ENCODE measurements at places on chromosomes 2 and 18.
A peak's percentile ranks its signal among the peaks of the same experiment; 100 is the strongest.

- DNase-seq: no peak
Observed at GRCh38 chr18:3132700-3133099, 87.1 kb downstream of the MYOM1 start.

DNA sequence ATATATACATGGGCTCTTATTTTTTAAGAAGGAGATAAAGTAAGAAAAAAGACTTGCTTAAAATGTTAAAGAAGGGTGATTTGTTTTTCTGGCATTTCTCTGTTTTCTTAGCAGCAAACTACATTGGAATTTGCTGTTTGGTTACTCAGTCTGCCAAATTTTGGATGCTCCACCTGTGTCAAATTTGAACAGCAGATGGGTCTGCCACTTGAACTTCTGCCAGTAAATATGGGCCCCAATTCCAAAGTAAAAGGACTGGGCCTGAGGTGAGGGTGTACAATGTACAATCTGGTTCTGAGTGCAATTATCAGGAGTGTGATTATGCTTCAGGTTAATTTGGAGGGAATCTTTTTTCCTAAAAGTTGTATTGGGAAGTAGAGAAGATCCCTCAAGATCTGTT, 794.5 kb downstream of the DSC3 start:
- DNase-seq: no peak

DNA sequence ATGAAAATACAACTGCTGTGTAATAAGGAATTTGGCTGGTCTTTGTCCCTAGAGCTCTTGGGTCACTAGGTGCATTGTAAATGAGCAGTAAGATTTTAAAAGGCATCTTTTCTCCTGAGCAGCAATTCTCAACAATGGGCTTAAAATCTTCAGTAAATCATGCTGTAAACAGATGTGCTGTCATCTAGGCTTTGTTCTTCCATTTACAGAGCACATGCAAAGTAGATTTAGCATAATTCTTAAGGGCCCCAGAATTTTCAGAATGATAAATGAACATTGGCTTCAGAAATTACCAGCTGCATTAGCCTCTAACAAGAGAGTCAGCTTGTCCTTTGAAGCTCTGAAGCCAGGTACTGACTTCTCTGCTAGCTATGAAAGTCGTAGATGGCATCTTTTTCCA, 26.8 kb upstream of the SCRN3 start:
- DNase-seq: no peak

DNA sequence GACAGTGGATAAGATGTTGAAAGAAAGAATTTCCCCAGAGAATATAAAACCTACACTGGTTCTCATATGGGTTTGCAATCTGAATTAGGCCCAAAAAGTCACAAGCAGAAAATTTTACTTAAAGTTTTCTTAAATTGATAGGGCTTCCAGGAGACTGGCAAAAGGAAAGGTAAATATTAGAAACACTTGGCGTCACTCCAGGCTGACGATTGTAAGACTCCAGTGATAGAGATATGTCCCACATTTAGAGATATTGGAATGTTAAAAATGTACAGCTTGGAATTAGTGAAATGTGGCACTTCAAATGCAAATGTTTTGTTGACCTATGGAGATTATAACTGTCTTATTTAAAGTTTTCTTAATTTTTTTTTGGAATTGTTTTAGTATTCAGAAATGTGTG, 14.0 kb downstream of the YIPF4 start:
- no peak for DNase-seq

DNA sequence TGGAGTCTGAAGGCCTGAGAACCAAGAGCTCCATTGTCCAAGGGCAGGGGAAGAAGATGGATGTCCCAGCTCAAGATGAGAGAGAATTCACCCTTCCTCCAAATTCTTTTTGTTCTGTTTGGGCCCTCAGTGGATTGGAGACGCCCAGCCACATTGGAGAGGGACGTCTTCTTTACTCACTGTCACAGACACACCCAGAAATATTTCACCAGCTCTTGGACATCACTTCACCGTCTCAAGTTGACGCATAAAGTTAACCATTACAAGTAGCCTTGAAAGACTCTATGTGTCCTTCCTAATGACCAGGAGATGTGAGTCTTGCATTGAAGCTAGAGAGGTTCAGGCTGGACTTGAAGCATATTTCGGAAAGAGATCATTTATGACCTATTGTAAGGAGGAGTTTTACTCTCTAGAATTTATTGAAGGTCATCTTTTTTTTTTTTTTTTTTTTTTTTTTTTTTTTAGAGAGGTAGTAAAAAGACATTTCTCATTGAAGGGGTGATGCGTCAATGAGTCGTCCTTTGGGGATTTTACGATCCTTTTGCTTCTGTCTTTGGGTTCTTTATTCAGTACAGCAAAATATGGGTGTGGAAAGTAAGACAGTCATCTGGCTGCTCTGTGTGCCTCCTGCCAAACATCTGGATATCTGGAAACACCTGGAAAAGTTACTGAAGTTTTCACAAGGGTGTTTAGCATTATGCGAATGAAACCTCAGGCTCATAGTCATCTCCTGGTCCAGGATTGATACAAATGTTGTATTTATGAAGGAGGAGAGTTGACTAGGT, 118.1 kb downstream of the PRPF40A start:
- peak; percentile 15 for DNase-seq

DNA sequence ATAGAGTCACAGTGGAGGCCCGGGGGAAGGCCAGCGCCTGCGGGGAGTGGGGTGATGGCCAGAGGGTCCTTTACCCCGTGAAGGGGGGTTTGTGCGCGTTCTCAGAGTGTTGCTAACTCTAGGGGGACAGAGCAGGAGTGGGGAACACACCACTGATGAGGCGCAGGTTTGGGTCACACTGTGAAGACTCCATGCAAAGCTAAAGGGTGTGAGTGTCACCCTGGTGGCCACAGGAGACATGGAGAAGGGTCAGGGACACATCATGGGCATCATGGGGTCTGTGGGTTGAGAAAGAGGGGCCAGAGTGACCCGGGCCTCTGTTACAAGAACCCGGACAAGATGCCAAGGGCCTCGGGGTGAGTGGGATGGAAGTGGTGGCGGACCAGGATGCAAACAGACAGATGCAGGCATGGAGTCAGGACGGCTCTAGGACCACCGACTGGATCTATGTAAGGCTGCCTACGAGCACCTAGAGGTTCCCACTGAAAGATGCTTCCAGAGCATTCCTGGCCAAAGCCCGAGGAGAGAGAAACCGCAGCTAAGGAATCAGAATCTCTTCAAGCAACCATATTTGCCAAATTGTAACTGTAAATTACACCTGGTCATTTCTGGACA, 84.3 kb downstream of the PXDN start:
- no peak for DNase-seq

DNA sequence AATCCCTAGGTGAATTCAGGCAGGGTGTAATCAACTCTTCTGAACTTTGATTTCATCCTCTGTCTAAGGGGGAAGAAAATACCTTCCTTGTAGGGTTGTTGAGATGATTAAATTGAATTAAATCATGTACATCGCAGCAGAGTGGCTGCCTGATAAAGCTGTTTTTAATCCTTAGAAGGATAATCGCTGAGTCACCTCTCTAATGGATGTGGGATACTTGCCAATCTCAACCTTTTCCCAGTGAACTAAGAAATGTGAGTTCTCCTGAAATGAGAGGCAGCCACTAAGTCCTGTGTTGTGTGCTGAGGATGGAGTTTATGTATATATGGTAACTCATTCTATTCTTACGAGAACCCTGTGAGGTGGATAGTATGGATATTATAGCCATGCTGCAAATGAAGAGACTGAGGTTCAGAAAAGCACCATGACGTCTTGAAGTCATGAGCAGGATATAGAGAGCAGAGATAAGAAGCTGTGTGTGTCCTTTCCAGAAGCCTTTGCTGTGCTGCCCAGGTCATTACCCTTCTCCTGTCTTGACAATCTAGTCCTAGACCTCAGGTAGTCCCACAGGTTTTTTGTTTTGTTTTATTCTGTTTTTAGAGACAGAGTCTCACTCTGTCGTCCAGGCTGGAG, 93.3 kb downstream of the HNRNPLL start:
- DNase-seq: peak; percentile 67

DNA sequence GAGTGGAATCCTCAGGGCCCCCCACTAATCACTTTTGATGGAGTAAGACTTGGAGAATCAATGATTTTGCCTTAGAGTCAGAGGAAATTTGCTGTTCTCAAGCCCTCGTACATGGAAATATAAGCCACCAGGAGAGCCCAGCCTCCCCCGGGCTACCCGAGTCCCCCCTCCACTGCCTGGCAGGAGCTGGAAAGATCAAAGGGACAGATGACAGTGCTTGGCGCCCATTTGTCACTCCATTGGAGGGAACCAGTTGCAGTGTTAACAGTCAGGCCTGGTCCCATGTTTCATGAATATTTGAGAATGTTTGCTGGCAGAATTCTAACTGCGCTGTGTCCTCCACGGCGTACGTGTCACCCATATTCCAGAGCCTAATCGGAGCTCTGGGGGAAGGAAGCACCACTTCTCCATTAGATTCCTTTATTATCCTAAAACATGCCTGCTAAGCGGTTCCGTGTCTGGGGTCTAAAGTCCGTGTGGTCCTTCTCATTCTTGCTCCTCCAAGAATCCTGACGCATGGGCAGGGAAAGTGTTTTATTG, 202.4 kb downstream of the KLHL29 start:
- no peak for DNase-seq

- DNase-seq: peak; percentile 87
Observed at GRCh38 chr2:111659361-111660333, 224.3 kb downstream of the ANAPC1 start.

- no peak for DNase-seq
Observed at GRCh38 chr2:236365258-236366048, 101.2 kb upstream of the ASB18 start.

GRCh38 chr2:172736424-172737174, 954 bp downstream of the RAPGEF4 start:
- DNase-seq: no peak

DNA sequence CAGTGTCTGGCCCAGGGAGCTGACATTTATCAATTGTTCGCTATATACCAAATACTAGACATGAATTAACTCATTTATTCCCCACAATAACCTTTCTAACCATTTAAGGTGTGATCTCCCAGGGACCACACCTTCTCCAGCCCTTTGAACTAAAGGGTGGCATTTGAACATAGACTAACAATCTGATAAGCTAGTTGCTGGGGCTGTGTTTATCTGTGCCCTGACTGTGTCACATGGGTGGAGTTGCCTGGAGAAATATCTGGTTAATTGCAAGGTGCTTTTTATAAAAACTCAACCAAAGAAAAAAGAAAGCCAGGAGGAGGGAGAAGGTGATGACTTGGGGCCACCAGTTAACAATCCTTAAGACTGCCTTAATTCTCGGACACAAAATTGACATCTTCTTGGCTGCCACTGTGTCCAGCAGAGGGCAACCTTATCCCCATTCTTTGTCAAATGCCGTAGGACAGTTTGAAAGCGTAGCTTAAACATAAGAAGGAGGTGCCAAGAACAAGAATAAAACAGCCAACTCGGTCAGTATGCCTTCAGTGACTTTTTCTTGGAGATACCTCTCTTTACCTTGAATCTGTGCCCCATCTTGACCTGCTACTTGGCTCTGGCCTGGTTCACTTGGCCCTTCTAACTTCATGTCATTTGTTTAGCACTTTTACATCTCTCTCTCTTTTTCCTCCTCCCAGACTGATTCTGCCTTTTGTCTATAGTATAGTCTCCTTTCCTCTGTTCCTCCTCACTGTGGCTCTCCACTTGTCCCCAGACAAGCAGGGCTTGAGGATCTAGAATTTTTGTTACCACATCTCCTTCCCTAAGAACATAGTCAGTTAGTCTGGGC, 183.4 kb downstream of the MYO3B start:
- peak; percentile 60 for DNase-seq

- DNase-seq: peak; percentile 88
Observed at GRCh38 chr2:36530178-36530982, 67.6 kb downstream of the FEZ2 start.

GRCh38 chr2:108492364-108492763, 41.9 kb upstream of the LIMS1 start:
- DNase-seq: peak; percentile 82

DNA sequence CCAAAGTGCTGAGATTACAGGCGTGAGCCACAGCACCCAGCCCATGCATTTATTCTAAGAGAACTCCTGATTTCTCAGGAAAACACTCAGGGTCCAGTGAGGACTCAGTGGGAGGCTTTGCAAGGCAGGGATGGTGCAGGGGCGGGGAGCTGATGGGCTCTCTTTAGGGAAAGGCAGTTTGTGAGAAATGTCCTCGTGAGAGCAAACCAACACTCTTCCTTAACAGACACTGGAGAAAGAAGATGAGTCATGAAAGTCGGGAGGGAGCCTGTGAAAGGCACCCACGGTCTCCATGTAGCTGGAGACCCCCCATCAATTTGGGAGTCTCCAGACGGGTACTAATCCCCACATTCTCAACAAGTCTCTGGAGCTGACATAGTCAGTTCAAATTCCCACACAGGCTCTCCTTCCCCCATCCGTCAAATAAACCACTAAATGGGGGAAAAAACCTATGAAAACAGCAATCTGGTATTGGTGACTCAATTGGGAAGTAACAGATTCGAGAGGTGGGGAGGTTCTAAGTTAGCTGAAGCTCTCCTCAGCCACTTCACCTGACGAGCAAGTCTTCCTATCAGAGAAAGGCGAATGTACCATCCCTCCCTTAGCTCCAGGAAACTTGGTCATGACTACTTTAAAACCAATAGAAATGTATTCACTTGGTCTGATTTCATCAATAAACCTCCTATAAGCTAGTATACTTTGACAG, 11.0 kb upstream of the CREG2 start:
- peak; percentile 66 for DNase-seq

DNA sequence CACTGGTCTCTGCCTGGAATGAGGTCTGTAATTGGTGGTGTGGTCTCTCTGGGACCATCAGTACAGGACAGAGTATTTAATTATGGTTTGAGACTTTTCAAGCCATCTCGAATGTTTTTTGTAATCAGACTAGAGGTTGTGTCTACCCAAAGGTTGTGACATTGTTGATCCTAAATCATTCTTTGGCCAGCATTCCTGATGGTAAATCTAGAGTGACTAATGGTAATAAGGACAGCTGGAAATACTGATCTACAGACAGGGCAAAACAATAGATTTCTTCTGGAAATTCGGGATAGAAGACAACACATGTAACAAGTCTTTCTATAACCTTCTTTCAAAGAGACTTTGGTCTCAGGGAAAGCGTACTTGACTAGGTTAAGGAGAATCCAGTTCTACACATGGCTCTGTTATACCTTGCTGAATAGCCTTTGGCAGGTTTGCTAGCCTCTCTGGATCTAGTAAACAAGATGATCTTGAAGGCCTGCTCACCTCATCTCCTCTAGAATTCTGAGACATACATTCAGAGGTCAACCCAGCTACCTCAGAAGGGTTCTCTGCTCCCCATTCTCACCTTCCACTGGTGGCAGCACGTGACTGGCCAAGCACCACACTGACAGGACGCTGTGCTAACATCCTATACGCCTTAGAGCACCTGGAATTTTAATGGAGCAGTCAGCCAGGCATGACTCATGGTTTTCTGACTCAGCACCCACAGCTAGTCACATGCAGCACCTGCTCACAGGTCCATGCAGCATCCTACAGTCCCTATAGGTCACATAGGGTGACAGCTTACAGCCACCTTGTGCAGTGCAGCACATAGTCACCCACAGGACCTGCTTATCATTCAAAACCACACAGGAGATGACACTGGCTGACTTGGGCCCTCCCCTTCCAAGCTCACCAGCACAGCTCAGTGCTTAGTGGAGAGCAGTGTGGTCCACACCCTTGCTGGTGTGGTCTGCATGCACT, 12.2 kb downstream of the PLB1 start:
- DNase-seq: no peak
